EL (cell line): ENCODE measurements at places on chromosomes 5 and 9.

DNA sequence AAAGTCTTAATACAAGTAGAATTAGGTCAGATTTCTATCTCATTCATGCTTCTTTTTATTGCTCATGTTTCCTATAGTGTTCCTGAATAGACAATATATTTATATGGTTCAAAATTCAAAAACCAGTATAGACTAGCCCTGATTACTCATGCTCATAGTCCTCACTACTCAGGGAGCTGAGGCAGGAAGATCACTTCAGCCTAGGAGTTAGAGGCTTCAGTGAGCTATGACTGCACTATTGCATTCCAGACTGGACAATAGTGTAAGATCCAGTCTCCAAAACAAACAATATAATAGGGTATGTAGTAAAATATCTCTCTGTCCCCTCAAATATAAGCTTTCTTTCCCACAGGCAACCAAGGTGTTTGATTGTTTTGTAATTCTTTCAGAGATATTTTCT is 2.4 kb downstream of the ANKRD31 start:
- peak; percentile 8 for DNase-seq

GRCh38 chr5:12315461-12315860 is 411.2 kb upstream of the CTNND2 start:
- DNase-seq: no peak

DNA sequence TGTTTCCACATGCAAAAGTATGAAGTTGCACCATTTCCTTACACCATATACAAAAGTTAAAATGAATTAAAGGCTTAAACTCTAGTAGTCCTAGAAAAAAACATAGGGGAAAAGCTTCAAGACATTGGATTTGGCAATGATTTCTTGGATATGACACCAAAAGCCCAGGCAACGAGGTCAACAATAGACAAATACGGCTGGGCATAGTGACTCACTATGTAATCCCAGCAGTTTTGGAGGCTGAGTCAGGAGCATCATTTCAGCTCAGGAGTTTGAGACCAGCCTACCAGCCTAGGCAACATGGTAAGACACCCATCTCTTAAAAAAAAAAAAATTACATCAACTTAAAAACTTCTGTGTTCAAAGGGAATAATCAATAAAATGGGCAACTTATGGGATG is 30.9 kb upstream of the SREK1 start:
- peak; percentile 82 for DNase-seq

GRCh38 chr5:51047369-51047768 is 335.9 kb upstream of the ISL1 start:
- DNase-seq: no peak

DNA sequence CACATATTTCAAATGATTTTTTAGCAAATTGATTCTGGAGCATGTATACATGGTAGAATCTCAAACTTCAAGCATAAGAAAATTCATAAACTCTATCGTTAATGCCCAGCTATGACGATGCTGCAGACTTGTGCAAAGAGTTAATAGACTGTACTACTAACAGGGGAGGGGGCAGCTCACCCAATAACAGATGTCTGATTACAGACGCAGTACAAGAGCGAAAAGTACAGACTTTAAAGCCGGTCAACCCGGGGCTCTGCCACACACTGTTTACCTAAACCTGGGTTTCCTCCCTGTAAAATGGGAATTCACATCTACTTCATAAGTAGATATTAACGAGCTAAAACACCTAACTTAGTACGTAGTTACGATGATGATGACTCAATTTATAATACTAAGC is 651 bp downstream of the TRIM23 start:
- DNase-seq: no peak

DNA sequence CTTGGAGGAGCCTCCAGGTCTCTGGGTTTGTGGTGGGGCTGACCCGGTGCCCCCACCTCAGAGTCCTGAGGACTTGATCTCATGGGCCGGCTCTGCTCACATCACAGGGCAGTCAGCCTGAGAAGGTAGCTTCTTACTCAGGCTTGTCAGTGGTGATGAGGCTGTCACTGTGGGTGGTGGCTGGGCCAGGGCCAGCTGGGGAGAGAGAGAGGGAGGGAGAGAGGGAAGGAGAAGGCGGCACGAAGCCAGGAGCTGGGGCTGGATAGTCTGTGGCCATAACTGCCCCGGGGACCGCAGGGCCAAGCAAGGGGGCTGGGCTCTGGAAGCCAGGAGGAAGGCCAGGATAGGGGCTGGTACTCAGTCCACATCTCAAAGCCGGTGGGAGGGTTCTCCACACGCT is 6.5 kb downstream of the NTNG2 start:
- DNase-seq: no peak

GRCh38 chr5:8613078-8613685 is 744.2 kb downstream of the MTRR start:
- DNase-seq: no peak

DNA sequence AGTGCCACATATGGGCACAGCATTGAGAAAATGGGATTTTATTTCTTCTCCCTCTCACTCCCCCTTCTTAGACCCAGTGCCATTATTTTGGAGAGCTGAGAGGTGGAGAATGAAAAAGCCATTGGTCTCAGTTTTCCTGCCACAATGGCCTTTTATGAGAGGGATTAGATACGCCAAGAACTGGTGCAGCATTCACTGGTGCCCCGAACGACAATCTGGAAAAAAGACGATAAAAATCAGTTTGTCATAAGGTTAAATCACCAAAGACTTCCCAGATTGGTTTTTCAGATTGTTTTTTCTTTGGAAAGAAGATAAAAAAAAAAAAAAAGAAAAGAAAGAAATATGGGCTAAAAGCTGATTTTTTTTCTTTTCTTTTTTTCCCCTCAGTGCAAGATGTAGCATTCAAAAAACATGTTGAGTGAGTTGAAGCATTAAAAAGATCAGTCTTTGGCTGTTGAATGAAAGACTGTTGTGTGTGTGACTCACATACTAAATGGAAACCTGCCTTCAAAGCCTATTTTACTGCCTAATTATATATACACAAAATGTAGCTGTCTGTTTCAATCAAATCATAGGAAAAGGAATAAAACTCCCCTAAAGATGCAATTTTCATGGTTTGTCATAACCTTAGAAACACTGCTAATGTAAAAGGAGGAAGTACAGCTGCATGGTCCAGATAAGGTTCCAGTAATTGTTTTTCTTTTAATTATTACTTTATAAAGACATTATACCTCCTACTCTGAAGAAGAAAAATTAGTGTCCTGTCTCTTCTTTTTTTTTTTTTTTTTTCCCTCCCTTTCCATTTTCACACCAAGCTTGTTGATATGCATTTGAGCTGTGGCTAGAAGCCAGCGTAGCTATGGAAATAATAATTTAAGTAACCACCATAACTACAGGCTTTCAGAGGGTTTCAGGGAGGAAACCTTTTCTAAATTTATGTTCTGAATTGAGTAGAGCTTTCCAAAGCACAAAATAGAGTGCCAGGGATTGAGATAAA is 27.2 kb upstream of the ZNF608 start:
- DNase-seq: no peak

GRCh38 chr9:113737517-113738271 is 138.4 kb upstream of the ZNF618 start:
- peak; percentile 57 for DNase-seq

DNA sequence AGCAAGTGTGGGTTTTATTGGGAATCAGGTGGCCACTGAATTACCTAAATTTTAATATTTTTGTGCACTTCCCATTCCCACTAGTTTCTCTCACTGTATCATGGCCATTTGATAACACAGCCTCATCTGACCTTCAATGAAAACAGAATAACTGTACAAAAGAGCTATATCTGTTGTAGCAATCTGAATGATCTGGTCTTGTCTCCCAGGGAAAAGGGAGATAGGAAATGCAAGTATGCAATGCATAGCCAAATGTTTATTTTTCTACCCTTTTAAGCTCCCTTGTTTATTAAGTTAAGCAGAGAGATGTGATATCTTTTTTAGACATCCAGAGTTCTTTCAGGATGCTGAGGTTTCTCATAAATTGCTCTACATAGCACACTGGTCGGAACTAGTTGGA is 288.3 kb upstream of the CLINT1 start:
- no peak for DNase-seq
